ENCODE measurements at places on chromosomes 2 and 18.

DNA sequence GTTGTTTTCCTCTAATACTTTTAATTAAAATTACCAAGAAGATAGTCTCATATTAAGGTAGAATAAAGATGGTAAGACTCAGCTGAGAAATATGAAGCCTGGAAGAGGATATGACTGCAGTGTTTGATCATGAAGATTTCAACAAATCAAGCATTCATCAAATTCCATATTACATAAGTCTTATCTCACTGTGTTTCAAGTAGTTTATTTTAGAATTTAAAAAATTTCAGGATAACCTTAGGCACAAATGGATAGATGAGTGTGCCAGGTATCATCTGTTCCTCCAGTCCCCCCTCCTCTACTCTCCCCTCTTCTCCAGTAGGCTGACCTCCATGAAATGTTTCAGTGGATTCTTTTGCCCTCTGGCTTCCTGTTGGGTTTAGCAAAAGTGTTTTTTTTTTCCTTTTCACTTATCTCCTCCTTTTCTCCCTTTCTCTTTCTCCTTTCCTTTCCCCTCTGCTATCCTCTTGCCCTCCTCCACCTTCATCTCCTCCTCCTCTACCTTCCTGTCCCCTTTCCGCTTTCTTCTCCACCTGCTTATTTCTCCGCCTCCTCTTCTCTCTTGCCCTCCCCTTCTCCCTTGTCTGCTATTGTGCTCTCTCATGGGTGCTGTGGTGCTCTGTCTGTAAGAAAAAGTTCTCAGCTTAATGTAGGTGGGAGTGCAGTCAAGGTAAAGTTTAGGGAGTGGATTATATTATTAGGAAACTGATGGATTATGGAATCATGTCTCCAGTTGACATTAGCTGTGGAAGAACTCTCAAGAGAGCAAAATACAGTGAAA, 72.8 kb downstream of the ABI2 start:
- DNase-seq = no peak

GRCh38 chr2:240919161-240919781, 13.1 kb downstream of the CROCC2 start:
- DNase-seq = no peak

DNA sequence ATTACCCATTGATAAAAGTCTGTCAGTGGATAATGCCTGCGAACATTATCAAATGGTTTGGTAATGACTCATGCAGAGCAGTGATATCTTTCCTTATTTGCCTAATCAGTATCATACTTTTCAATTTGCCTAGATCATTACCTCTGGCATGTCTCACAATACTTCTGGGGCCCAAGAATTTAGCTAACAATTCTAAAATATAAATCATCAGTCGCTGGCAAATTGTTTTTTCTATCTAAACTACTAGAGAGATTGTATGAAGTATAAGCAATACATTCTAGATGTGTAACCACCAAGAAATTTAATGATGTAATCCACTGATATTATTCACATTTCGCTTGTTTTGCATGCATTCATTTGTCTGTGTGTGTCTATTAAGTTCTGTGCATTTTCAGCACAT, 191.2 kb upstream of the CDH19 start:
- DNase-seq = no peak

- no peak for DNase-seq
Observed at GRCh38 chr2:40164736-40165508, 287.0 kb downstream of the SLC8A1 start.

DNA sequence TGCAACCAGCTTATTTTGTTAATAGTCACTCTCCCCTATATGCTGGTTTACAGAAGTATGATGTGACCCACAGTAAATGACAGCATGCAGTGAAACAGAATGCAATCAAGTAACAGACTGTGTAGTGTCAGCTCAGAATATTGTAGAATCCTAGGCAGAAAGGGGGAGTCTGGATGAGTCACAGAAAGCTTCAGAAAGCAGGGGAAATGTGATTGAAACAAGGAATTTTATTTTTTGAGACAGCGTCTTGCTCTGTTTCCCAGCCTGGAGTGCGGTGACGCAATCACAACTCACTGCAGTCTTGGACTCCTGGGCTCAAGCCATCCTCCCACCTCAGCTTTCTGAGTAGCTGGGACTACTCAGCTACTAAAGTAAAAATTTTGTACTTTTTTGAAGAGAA, 219.9 kb upstream of the FBXO11 start:
- no peak for DNase-seq

DNA sequence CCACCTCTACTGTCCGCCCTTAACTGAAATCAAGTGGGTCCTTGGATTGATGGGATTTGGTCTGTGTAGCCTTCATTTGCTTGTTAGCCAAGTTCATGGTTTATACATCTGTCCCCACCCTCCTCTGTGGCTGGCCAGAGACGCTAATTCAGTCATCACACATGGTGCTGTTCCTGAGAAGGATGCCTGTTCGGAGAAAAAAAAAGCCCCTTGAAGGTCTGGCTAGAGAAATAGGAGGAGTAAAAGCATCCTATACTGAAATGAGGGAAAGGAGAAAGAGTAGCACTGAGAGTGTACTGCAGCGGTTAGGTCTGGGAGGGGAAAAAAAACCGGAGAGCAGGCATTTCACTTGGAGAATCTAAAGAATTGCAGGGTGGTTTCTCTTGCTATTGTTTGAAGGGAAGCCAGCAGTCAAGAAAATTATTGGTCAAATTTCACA, 180.6 kb upstream of the EPAS1 start:
- no peak for DNase-seq

- DNase-seq = no peak
Observed at GRCh38 chr2:138236142-138236541, 265.4 kb upstream of the SPOPL start.

- DNase-seq = no peak
Observed at GRCh38 chr2:189297446-189297845, 117.9 kb upstream of the COL5A2 start.

All from bone marrow (tissue), 2 donors.